ENCODE measurements at places on chromosomes 7 and 10.
A peak's percentile ranks its signal among the peaks of the same experiment; 100 is the strongest.

DNA sequence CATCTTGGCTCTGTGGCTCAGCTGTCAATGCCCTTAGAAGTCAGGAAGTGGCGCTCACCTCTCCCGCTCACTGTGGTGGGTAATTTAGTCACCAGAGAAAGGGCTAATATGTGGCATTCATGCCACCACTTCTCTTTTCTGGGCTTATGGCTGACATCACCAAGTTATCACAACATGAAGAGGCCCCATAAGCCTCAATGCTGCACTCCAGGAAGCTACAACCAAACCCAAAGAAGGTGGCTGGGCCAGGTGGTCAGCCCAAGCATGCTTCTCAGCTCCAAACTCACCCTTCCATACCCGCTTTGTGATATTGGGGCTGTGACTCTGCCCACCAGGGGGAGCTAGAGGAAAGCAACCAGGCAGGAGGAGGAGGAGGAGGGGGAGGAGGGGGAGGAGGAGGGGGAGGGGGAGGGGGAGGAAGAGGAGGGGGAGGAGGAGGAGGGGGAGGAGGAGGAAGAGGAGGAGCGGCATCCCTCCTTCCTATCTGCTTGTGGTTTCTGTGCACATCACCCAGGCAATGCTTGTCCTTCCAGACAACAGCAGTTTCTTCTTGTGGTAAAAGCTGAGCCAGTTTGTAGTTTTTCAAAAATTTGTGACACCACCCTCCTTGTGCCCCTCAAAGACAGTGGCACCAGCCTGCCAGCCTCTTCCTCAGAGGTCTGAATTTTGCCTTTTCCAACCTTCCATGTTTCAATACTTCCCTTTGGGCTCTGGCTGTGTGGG, 42.1 kb downstream of the CYP26A1 start:
- DNase-seq, result peak; percentile 46

GRCh38 chr10:71326464-71326881, 7.4 kb downstream of the SLC29A3 start:
- no peak for DNase-seq

DNA sequence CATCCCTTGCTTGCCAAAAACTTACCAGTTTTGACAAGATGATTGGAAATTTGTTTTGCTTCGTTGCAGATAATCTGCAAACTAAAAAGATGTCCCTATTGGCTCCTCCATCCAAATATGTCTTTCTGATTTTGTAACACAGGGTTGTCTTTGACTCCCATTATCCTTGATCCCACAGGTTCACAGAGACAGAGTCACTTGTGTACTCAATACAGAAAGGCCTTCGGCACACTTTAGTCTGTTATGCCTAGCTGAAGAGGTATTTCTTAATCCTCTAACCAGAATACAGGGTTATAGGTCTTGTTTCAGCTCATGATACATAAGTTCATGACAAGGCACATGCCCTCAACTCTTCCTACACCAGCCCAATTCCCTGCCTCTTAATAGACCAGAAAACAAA, 10.7 kb upstream of the CNNM1 start:
- no peak for DNase-seq

DNA sequence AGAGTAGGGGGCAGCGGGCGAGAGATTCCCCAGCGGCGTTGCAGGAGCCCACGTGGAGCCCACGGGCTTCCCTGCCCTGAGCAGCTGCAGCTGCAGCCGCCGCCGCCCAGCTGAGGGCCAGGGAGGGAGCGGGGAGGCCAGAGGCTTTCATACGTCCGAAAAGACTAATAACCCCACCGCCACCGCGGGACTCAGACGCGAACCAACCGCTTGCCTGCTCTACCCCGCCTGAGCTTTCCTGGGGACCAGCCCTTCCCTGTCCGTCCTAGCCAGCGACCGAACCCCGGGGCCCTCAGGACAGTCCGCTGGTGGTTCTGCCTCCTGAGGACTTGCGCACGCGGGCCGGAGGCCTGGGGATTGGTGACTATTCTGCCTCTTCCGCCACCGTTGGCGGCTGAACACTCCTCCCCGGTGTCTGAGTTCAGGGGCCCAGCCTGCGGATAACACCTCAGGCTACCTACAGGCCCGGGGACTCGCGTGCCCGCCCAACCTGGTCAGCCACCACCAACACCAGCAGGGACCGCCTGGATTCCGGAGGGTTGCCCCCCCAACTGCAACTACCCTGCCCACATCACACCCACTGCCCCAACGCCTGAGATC, 18.4 kb downstream of the IFT22 start:
- no peak for DNase-seq

DNA sequence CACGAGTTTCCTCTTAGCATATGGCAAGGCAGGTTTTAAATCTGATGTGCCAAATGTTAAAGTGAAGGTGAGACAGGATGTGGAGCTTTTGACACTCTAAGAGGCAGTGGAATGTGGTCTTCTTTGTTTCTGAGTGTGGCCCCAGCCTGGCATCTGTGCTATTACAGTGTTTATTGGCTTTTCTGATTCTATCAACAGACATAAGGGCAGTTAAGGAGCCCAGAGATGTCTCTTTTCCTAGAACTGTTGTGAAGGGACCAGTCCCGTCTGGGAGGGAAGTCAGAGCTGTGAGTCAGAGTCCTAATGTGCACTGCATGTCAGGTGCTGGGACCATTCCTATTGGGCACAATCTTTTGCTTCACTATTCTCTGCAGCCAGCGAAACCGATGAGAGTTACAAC, 32.5 kb downstream of the TRUB1 start:
- DNase-seq, result no peak

- no peak for DNase-seq
Observed at GRCh38 chr10:86658261-86658741, 4.0 kb downstream of the OPN4 start.

GRCh38 chr7:100360135-100360854, 2.4 kb downstream of the PILRB start:
- no peak for DNase-seq

DNA sequence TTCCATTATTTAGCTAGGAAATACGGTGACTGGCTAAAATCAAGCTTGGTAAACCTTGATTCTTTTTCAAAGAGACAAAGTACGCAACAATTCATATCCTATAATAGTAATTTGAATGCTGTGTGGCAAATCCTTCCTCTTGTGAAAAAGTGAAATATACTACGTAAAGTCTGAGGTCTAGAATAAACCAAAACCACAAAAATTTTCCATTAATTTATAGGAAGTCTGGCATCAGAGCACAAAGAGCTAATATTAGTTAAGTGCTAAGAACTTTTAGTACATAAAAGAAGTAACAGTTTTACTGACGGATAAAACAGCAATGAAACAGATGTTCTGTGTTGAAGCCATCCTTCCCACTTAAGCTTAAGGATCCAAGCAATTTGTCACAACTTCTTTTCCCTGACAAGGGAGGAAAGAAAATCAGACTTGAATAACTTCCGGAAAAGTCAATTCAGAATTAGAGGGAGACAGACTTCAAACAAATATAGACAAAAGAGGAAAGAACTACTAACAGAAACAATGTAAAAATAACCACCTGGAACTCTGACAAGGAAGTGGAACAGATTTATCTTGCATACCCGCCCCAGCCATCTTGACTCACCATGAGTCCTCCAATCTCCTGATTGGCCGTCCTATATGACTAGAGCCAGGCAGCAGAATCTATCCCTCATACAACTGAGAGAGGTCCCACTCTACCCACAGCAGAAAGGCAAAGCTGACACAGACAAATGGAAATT, 34.6 kb downstream of the RHEB start:
- DNase-seq, result peak; percentile 75

DNA sequence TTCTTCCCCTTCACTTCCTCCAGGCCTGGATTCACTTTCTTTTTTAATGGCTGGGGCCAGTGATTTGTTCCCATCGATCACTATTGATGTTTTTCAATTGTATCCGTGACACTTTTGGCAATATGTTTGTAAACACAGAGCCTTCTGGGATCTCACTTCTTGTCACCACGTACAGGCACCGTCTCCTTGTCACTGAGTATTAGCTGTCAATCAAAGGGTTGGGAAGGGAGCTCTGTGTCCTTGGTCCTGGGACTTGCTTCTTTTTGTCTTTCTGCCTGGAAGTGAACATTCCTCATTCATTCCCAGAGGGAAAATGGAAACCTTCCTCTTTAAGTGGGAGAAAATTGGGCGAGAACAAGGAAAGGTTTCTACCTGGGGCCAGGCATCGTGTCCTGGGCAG, 157.4 kb downstream of the PLXNA4 start:
- no peak for DNase-seq

- DNase-seq, result no peak
Observed at GRCh38 chr7:25148772-25149575, 23.9 kb upstream of the CYCS start.

- DNase-seq, result peak; percentile 88
Observed at GRCh38 chr10:21364196-21365114, 161.0 kb downstream of the SKIDA1 start.

GRCh38 chr7:136857573-136857972, 10.9 kb upstream of the CHRM2 start:
- peak; percentile 17 for DNase-seq

DNA sequence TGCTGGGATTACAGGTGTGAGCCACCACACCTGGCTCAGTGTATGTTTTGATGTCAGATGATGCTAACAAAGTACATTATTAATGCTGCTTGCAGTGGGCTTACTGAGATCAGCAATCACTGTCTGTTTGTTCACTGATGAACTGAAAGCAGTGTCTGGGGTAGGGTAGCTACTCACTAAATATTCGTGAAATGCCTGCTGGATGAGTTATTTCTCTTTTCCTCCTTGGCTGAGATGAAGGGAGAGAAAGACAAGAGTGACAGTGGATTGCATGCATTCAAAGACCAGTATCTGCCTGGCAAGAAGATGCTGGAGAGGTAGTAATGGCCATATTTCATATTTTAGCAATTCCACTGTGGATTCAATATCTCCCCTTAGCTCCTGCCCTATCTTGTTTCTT, 32.3 kb downstream of the FAM107B start:
- no peak for DNase-seq

GRCh38 chr7:99791021-99791420, 7.0 kb upstream of the CYP3A4 start:
- DNase-seq, result peak; percentile 28

GRCh38 chr10:116099023-116099420, 174.0 kb downstream of the GFRA1 start:
- no peak for DNase-seq

DNA sequence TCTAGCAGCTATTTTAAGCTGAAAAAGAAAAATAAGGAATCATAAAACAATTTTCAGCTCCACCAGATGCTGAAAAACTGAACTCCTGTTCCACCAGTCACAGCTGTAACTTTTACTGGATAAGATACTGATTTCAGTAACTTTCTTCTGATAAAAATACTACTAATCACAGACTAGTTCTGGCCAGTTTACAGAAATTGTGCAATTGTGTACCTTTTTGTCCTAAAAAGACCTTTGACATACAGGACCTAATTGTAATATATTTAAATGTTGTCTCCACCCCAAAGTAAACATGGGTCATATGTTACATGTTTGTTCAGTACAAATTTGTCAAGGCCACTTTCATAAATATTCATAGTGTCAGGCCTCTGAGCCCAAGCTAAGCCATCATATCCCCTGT, 27.1 kb upstream of the PIP start:
- no peak for DNase-seq

DNA sequence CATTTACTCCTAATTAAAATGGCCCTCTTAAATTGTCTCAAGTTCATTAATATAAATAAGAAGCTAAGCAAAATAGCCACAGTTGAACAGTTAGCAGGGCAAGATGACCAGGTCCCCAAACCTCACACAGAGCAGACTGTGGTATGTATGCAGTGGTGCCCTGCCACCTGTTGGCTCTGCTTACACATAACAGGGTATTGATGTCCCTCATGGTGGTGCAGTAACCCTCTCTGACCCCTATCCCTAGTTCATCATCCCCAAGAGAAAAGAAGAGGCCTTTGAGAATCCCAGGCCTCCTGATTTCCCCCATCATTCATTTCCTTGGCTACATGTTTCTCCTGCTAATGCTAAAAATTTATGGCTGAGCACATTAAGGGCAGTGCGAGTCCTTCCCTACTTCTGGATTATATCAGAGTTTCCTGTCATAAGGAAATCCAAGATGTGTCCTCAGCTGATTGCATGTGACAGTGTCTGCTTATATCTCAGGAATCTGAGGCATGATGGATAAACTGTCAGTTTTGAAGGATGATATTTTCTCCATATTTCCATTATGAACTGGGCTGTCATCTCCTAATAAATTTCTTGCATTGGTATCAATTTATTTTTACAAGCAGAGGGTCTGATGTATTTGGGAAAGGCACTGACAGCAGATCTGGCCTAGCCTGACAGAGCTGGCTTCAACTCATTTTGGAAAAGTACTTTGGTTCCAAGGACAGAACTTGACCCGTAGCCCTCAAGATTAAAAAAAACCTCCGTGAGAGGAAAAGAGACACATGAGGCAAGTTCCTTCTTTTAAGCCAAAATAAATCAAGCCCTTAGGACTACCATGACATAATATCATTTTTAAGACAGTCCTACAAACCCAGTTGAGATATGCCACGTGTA, 880.6 kb downstream of the LRMDA start:
- DNase-seq, result peak; percentile 25

GRCh38 chr7:116582806-116583444, 58.1 kb downstream of the CAV1 start:
- DNase-seq, result peak; percentile 98

DNA sequence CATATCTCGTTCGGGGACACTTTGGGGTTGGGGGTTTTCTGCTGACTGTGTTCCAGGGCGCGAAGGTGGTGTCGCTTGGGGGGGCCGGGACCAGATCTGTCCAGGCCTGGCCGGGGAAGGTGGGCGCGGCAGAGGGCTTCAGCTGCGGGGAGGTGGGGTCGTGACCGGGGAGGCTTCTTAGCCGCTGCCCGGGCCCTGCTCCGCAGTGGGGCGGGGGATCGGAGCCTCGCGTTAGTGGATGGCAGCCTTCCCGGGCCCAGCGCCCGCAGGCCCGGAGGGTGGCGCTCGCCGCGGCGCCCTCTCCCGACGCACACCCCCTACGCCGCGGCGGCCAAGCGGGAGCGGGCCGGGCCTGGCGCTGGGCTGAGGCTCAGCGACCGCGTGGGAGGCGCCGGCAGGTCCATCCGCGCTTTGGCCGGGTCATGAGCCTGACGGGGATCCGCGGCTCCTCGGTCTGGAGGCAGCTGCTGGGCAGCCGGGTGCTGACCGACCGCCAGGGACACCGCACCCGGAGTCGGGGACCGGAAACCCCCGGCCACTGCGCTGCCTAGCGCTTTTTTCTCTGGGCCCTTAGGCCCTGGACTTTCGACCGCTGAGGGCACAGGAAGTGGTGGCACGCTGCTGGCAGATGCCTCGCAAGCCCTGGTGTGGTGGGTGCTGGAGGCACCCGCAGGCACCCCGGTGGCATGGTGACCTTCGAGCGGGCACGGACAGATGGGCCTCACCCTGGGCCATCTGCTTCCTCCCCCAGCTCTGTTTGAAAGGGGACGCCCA, 1.2 kb downstream of the AGAP3 start:
- peak; percentile 35 for DNase-seq

GRCh38 chr7:6653071-6654003, 16.2 kb downstream of the ZNF316 start:
- no peak for DNase-seq

DNA sequence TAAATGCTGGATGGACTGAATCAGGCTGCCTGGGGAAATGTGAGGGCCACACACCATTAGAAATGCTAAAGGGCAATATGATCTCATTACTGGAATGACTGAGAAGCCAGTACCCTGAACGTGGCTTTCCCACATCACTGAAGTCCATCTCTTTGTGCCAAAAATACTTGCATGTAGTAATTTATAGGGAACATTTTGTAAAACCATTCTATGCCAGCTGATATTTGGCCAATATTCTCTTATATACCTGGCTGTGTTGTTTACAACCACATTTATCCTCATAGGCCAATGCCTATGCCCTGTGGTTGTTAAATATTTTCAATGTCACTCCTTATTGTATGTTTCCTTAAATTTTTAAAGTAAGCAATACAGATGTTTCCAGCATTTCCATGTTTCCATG, 111.6 kb downstream of the C10orf90 start:
- no peak for DNase-seq

GRCh38 chr7:143884969-143885559, 16.9 kb downstream of the TCAF1 start:
- DNase-seq, result peak; percentile 28

Measured in HFFc6 (cell line).